Forelimb muscle (tissue), 1 donor: ENCODE measurements at places on chromosomes 2 and 18. TPM values are rescaled to one million over a fixed set of nuclear protein-coding genes. Genes with fewer than 3 reads are reported as not detected.

Gene SMYD1
- polyA plus RNA-seq, result 375 TPM

Gene RAPGEF4
- 2.4 TPM for polyA plus RNA-seq

Gene BOD1L2
- not detected for polyA plus RNA-seq

Gene GCG
- 15.6 TPM for polyA plus RNA-seq

Gene POTEJ
- polyA plus RNA-seq, result 0.06 TPM

Gene SCN7A
- polyA plus RNA-seq, result 33.2 TPM

Gene TSPYL6
- 0.10 TPM for polyA plus RNA-seq

Gene THSD7B
- polyA plus RNA-seq, result 0.42 TPM

Gene PKDCC
- 117 TPM for polyA plus RNA-seq

Gene CNGA3
- polyA plus RNA-seq, result 0.66 TPM

Gene ZAP70
- polyA plus RNA-seq, result 3.4 TPM
